KG1 (cell line): ENCODE measurements at places on chromosomes 6 and 20.

DNA sequence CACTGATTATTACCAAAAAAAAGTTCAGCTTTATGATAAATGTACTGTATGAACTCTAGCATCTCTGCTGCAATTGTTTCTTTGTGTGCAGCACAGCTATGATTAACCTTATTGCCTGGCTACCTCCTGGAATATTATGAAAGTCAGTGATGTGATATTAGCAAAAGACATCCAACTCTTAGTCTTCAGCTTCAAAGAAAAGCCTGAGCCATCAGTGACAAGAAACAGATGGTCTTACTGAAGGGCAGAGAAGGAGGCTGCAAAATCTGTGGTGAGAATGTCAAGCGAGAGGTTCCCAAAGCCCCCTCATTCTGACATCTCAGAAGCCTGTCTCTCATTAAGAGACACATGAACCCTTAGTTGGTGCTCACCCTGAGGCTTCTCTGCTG, 89.4 kb upstream of the TNFAIP3 start:
- DNase-seq: no peak

DNA sequence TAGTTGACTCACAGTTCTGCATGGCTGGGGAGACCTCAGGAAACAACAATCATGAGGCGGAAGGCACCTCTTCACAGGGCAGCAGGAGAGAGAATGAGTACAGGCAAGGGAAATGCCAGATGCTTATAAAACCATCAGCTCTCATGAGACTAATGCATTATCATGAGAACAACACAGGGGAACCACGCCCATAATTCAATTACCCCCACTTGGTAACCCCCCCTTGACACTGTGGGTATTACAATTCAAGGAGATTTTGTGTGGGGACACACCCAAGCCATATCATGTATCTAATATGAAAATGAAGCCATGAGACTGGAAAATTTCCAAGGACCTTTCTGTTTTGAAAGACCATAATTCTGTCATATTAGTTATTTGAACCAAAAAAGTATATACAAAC, 342.4 kb upstream of the PLCB4 start:
- DNase-seq: no peak

DNA sequence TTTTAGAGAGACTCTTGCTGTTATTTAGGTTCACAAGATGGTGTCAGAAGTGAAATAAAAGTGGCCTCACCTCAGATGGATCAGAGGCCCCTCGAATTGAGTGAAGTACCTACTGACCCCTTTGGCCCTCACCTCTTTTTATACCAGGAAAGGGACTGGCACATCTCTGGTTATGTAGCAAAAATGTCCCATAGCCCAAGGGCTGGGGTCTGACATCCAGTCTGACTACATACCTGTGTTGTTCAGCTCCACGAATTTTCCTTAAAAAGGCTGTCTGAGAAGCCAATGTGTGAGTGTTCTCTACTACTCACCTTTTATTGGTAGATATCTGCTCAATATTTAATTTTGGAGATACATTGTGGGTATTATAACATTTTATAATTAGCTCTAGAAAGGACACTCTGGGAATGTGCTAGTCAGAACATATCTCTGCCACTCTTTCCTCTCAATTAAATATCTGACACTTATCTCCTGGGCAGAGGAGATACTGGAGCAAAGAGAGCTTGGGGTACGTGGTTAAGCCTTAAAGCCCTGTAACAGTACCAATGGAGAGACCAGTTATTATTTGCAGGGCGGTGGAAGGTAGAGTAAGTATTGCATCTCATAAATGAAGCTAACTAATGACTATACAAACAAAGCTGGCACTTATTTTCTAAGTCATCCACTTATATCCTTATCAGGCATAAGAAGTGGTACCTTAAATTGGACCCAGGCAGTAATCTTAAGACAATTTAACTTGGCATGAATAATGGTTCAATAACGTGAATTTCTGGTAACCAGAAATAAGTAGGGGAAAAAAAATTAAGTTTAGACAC, 20.0 kb upstream of the IL22RA2 start:
- no peak for DNase-seq

GRCh38 chr6:90221403-90221802, 75.2 kb downstream of the BACH2 start:
- DNase-seq: no peak
